ENCODE measurements at places on chromosomes 4 and X.
A peak's percentile ranks its signal among the peaks of the same experiment; 100 is the strongest.

- DNase-seq, result no peak
Measured at GRCh38 chr4:75621715-75622114, 8.6 kb downstream of the CDKL2 start.

DNA sequence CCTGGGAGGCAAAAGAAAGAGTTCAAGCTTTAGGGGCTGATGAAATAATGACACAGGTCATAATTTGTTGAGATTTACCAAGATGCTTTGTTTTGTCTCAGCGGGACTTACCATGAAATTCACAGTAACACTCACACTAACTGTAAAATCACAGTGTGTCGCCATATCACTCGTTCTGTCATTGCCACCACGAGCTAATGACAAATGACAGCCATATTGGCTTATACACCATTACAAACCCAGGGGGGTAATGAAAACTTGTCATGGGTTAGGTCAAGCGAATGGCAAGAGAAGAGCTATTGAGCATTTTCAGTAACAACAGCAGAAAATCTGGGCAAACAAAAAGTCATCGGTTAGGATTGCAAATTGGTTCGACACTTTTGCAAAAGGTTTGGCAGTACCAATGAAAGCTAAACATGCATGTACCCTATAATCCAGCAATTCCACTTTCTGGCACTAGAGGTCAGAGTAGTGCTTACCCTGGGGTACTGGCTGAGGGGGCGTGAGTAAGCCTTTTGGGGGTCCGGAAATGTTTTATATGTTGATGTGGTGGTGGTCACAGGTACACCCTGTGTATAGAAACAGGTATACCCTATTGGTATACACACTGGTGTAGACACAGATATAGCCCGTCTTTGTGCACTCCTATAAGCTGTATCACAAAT is 83.9 kb upstream of the RAI2 start:
- no peak for DNase-seq

DNA sequence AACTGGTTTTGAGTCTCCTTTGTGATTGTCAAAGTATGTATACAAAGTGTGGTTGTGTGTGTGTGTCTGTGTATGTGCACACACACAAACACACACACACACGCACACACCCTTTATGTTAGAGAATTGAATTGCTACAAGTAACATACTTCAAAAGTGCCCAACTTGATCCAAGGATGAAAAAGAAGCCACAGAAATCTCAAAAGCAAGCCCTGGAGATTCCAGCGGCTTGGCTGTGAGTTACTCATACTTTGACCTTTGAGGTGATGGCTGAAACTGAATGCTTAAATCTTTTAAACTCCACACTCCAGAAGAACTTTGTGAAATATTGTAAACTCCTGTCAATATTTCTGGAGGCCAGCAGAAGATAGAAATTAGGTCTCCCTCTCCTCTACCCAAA is 168.4 kb upstream of the NRK start:
- no peak for DNase-seq

- peak; percentile 72 for DNase-seq
Measured at GRCh38 chrX:153763989-153764755, at the start of gene PLXNB3. PLXNB3 (plus strand) TSS chrX:153764249; CDS start chrX:153765536, 1,287 bp downstream.

DNA sequence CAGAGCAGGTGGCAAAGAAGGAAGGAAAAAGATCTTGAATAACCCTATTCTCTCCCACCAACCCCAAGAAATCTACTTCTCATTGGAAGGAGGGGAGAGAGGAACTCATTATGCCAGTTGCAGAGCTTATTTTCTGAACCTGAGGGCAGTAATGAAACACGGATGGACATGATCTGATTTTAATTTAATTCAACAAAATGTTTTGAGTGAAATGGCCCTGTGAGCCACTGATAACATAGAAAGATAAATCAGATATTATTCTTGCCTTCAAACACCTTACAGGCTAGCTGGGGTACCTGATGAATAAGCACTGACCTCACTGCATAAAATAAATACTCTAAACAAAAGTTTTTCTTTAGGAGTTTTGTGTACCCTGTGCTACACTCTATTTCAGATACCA is 30.3 kb downstream of the DAPP1 start:
- no peak for DNase-seq

GRCh38 chrX:41912923-41913322 is 10.4 kb downstream of the CASK start:
- DNase-seq, result no peak

DNA sequence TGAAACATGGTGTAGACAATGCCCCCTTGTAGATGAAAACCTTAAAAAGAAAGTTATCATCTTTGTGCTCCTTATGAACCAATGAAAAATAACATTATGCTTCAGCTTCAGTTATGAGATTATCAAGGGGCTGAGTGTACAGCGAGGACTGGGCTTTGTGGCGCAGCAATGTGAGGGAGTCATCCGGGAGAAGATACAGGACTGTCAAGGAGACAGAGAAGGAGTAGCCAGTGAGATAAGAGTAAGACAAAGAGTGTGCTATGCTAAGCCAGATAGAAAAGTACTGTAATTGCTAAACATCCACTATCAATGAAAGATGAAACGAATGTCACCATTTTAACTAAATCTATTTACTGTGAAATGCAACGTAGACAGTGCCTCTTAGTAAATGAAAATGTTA is 3.6 kb upstream of the KLHL15 start:
- DNase-seq, result no peak

- no peak for DNase-seq
Measured at GRCh38 chr4:158786121-158786601, 17.3 kb downstream of the FNIP2 start.

DNA sequence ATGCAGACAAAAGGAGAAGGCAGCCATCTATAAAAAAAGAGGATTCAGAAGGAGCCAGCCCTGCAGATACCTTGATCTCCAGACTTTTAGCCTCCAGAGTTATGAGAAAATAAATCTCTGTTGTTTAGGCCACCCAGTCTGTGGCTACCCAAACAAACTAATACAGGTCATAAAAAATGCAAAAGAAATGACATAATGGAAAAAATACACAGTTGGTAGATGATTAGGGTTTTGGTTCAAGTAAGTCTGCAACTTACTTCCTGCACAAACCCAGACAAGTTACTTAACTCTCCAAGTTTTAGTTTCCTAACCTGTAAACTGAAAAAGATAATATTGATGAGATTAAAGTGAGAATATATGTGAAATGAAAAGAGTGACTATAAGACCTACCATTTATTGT is 11.3 kb downstream of the QDPR start:
- DNase-seq, result no peak

GRCh38 chr4:110107866-110108265 is 90.5 kb downstream of the ELOVL6 start:
- DNase-seq, result no peak

- DNase-seq, result peak; percentile 27
Measured at GRCh38 chrX:119753639-119754257, 4.6 kb upstream of the SOWAHD start.

GRCh38 chr4:164343472-164343976 is 410.4 kb upstream of the SMIM31 start:
- no peak for DNase-seq

- DNase-seq, result no peak
Measured at GRCh38 chr4:28490669-28491068, 1630.0 kb downstream of the STIM2 start.

- DNase-seq, result no peak
Measured at GRCh38 chr4:147840838-147841738, 109.2 kb downstream of the ARHGAP10 start.

- DNase-seq, result peak; percentile 22
Measured at GRCh38 chr4:123631786-123632692, 235.4 kb downstream of the SPRY1 start.

- DNase-seq, result no peak
Measured at GRCh38 chrX:87110142-87110541, 407.5 kb upstream of the KLHL4 start.

DNA sequence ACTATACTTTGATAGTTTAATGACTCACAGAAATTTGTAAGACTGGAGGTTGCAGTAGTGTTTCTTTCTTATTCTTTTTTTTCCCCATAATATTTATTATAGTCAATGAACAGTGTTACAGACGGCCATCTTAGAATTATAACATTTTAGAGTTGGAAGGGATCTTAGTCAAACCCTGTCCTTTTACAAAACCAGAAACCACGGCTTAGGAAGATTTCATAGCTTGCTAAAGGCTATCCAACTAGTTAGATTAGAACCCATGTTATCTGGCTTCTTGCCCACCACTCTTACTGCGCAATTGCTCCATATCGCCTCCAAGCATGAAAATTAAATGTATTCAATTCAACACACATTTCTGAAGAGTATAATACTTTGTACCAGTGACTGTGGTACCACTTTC is 1.1 kb downstream of the XIAP start:
- DNase-seq, result no peak

- DNase-seq, result no peak
Measured at GRCh38 chr4:153212736-153213135, 8.5 kb downstream of the TRIM2 start.

GRCh38 chrX:10828036-10828435 is 207.7 kb upstream of the MID1 start:
- DNase-seq, result no peak

DNA sequence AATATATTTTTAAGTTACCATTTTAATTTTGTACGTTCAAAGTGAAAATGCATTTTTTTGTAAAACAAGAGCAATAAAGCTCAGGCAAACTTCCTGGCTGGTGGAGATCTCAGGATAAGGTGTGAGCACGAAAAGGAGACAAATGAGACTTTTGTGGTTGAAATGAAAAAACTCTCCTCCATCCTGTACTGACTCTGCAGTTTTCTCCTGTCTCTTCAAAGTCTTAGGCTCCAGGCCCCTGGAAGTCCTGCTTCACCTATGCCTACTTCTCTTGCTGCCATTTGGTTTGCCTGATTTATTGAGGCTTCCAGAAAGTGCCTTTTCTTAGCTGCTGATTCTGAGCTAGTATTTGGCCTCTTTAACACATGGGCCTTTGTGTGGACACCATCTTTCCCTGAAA is 77.7 kb downstream of the MAML3 start:
- DNase-seq, result no peak

GRCh38 chr4:177384856-177385397 is 57.3 kb downstream of the AGA start:
- DNase-seq, result no peak

DNA sequence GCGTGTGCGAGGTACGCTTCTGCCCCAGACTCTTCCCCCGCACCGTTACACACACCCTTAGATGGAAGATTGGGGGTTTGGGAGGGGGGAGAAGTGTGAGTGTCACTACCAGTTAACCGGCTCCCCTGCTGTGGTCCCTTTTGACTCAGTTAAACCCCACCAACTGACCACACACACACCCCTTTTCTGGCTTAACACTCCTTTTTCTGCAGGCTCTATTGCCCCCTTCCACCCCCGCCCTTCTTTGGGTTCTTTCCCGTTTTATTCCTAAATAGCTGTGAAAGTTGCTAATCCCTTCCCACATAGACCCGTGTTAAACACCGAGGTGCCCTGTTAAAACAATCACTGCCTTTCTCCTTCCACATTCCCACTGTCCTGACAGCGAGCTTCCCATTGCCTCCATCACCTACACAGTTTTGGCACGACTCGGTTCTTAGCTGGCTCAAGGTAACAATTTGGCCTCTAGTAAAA is 3.7 kb upstream of the NR3C2 start:
- no peak for DNase-seq

DNA sequence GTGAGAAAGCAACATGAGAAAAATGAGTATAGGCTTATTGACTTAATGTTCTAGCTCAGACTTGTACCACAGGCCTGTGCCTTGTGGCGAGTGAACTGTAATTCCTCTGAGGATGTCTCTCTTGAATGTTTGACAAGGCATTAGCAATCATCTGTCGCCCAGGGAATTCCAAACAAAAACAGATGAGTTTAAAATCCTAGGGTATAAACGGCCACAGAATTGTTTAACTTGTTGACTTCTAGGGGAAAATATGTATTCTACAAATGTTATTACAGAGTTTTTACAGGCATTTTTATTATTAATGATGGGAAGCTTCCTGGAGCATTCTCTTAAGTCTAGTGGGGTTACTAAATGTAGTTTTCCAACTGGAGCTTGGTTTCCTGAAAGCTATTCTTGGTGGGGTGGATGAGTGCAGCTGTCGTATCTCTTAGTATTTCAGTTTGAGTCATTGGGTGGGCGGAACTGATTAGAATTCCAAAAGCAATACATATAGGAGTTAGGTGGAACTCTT is 40.6 kb downstream of the ARHGAP10 start:
- DNase-seq, result peak; percentile 78

DNA sequence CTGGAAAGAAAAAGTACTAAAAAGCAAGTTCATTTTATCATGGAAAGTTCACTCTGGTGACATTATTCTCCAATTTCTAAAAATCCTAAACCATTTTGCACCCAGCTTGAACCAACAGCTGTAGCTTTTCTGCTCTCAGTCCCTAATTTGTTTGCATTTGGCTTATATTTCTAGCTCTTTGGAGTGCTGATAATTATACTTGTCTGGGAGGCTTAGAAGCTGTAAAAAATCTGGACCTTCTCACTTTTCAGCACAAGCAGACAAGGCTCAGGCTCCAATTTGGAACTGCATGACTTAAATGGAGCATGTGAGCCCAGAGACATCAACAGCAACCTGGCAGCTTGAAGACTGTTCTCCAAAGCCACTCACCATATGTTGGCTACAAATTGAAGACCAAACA is 170.9 kb upstream of the PCDH18 start:
- DNase-seq, result no peak

- DNase-seq, result no peak
Measured at GRCh38 chr4:107987916-107988762, 1.6 kb upstream of the HADH start.

- DNase-seq, result no peak
Measured at GRCh38 chrX:26376037-26376708, 160.2 kb downstream of the MAGEB5 start.

- no peak for DNase-seq
Measured at GRCh38 chrX:45851434-45851991, 650.8 kb upstream of the DIPK2B start.

- DNase-seq, result no peak
Measured at GRCh38 chrX:24253469-24253868, 60.4 kb downstream of the SUPT20HL2 start.

DNA sequence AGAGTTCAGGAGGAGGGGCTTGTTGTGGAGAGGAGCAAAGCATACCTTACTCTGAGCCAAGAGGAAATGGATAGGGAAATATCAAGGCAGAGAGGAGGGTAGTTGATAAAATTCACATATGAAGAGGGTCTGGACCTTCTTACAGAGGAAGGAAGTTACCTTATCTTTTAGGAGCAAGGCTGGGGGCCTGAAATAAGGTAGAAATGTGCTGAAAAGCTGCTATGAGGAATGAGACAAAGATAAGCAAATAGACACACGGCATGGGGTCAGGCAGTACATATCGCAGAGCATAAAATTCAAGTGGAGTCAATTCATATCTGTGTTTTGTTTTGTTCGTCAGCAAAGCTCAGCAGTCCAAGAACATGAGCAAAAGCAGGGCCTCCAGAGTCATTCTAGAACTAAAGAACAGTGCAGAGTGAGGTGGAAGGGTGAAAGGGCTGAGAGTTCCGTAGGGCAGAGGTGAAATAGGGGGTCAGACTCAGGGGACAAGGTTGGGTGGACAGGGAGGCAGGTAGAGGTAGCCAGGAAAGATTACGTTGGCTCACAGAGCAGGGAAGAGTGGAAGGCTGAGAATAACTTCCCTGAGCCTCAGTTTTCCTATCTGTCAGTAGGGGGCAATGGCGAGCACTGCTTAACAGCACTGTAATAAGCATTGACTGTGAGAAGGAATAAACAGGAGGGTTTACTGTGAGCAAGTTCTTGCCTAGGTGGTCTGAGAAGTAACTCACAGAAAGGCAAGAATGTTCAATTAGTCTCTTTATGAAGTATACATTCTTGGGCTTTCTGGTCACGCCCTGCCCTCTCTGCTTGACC is 9.2 kb downstream of the VSIG4 start:
- DNase-seq, result peak; percentile 0

- DNase-seq, result no peak
Measured at GRCh38 chrX:107683124-107683895, 55.0 kb downstream of the PRPS1 start.
